ENCODE measurements at places on chromosomes 1 and 21. TPM values are rescaled to one million over a fixed set of nuclear protein-coding genes. Genes with fewer than 3 reads are reported as not detected.
A peak's percentile ranks its signal among the peaks of the same experiment; 100 is the strongest.

Gene CHIT1
- 0.17 TPM for total RNA-seq

Gene PYHIN1
- not detected for total RNA-seq

Gene KCNJ15
- 0.64 TPM for total RNA-seq

Gene TRIM46
- total RNA-seq: not detected

Gene CHIA
- total RNA-seq: not detected

- H3K4me3 ChIP-seq: no peak overlapping the region
- no peaks in the 10 kb centered on the region for H3K27me3 ChIP-seq
- H3K4me1 ChIP-seq: peaks cover 19% of the 10 kb centered on the region
- no peaks in the 10 kb centered on the region for H3K36me3 ChIP-seq
Measured at GRCh38 chr1:184152434-184152898, 100.9 kb downstream of the TSEN15 start.

DNA sequence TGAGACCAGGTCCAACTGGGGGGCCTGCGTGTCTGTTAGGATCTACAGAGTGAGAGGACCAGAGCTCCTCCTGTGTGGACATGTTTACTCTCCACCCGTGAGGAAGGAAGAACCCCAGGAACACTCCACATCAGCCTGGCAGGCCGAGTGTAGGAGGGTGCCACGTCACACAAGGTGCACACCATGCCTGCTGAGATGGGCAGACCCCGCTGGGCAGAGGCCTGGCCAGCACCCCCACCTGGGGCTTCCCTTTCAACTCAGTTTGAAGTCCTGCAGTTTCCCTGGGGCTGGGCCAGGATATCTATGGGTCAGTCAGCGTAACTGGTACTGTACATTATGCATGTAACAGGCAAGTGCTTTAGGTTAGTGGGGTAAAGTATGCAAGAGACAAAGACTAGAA, 30.1 kb upstream of the PCBP3 start:
- H3K4me1 ChIP-seq: peaks cover 3% of the 10 kb centered on the region
- no peaks in the 10 kb centered on the region for H3K36me3 ChIP-seq
- H3K4me3 ChIP-seq: no peak overlapping the region
- H3K27ac ChIP-seq: no peak overlapping the region

- H3K36me3 ChIP-seq: no peaks in the 10 kb centered on the region
- H3K4me1 ChIP-seq: no peaks in the 10 kb centered on the region
- no peak for DNase-seq
- H3K27me3 ChIP-seq: no peaks in the 10 kb centered on the region
- H3K4me3 ChIP-seq: no peak overlapping the region
- no peak overlapping the region for H3K27ac ChIP-seq
Measured at GRCh38 chr1:100313382-100313781, 38.9 kb upstream of the CDC14A start.

DNA sequence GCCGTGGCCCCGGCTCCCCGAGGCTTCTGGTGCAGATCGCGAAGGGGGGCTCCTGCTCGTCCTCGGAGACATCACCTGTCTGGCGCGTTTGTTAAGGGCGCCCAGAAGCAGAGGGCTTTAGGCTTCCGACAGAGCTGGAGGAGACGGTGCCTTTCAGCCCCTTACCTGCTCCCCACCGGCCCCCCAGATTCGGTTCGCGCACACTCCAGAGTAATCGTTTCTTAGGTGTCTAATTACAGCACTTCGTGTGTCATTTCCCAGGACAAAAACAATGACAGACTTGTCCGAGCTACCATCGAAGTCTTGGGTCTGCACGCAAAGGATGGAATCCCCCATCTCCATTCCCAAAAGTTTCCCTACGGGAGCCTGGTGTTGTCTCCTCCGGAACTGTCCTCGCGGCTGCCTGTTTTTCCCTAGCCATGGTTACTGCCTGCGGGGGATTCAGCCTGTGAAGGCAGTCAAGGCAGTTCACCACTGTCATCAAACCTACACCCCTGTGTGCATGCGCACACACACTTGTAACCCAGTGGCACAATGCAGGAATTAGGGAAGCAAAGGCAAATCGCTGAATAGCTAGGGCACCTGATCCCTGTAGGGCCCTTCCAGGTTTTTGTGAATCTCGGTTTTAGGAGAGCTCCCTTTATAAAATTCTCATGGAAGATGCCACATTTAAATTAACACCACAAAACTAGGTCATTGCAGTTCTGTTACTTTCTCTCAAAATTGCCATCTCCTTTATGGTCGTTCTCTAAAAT, 738 bp upstream of the CDC42BPA start:
- H3K4me3 ChIP-seq: peak overlapping the region; percentile 90
- H3K36me3 ChIP-seq: no peaks in the 10 kb centered on the region
- H3K27ac ChIP-seq: peak overlapping the region; percentile 98
- peak; percentile 45 for DNase-seq

DNA sequence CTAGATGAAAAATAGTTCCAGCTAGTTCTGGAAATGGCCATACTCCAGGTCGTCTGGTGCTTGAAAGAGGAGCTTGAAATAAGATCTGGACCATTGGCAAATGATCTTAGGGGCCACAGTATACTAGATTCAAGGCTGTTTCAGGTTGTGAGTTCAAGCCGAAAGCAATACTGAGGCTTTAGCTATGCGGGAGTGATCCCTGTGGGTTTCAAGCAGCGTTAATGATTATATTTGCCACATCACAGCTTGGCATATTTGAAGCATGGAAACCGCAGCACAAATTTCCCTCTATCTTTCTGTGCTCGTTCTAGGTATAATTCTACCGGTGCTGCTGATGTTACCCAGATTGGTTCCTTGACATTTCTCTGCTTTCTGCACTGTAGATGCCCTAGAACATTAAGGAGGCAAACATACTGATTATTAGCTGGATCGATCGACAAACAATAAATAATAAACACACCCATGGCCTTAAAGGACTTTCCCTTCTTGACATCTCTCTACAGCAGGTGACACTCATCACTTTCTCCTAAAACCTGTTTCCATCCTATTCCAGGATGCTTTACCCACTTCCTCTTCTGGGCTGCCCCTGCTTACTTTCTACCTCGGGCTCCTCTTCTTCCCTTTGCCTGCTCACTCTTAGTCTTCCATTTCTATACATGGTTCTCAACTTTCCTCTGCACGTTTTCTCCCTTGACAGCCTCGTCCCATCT, 40.6 kb upstream of the LYST start:
- H3K27ac ChIP-seq: no peak overlapping the region
- no peaks in the 10 kb centered on the region for H3K4me1 ChIP-seq
- H3K27me3 ChIP-seq: no peaks in the 10 kb centered on the region
- DNase-seq: no peak

GRCh38 chr1:197705941-197706340, 69.3 kb downstream of the DENND1B start:
- H3K27me3 ChIP-seq: no peaks in the 10 kb centered on the region
- no peak for DNase-seq
- no peaks in the 10 kb centered on the region for H3K36me3 ChIP-seq
- no peak overlapping the region for H3K4me3 ChIP-seq

DNA sequence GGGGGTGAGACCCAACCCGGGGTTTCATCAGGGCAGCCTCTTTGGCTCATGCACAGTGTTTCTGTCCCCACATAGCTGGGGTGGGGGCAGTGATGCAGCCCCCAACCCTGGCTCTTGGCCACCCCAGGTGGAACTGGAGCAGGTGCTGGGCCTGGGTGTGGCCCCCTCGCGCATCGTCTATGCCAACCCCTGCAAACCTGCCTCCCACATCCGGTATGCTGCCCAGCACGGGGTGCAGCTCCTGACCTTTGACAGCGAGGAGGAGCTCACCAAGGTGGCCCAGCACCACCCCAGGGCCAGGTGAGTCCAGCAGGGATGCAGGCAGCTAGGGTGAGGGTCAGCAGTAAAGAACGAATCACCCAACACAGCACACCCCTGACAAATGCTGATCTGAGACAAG, 72.3 kb upstream of the TINAGL1 start:
- H3K4me3 ChIP-seq: no peak overlapping the region
- no peaks in the 10 kb centered on the region for H3K36me3 ChIP-seq
- no peak overlapping the region for H3K27ac ChIP-seq
- H3K27me3 ChIP-seq: peaks cover 22% of the 10 kb centered on the region
- H3K4me1 ChIP-seq: no peaks in the 10 kb centered on the region

DNA sequence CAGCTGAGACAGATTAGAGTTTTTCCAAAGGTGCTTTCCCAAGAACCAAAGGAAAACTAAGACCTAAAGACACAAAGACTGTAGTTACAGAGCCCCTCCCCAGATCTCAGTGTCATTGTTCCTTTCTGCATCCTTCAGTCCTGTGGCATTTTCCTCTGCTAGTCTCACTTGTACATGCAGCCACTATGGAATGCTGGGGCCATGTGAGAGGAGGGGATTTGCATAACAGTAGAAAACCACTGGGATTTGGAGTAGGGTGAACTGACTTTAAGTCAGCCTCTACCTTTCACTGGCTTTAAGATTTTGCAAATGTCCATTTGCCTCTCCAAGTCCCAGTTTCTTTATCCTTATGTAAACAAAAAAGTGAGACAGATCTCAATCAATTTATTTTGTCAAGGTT, 119.4 kb upstream of the F3 start:
- no peaks in the 10 kb centered on the region for H3K27me3 ChIP-seq
- peaks cover 20% of the 10 kb centered on the region for H3K4me1 ChIP-seq
- no peaks in the 10 kb centered on the region for H3K36me3 ChIP-seq
- H3K27ac ChIP-seq: no peak overlapping the region
- DNase-seq: no peak

DNA sequence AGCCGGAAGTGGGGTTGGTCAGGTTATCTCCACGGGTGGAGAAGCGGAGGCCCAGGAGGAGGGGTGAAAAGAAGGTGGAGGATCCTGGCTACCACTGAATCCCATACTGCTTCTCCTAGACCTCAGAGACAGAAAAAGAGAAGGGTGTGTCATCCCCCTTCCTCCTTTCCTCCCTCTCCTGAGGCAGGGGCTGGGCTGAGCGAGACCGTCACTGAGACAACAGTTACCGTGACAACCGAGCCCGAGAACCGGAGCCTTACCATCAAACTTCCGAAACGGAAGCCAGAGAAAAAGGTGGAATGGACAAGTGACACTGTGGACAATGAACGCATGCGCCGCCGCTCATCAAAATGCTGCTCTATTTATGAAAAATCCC, 42.1 kb upstream of the NBPF3 start:
- H3K27me3 ChIP-seq: peaks cover 49% of the 10 kb centered on the region
- H3K36me3 ChIP-seq: no peaks in the 10 kb centered on the region
- no peak overlapping the region for H3K4me3 ChIP-seq
- no peaks in the 10 kb centered on the region for H3K4me1 ChIP-seq
- DNase-seq: no peak

GRCh38 chr1:225977937-225978748, 21.0 kb downstream of the SDE2 start:
- H3K4me3 ChIP-seq: no peak overlapping the region
- no peaks in the 10 kb centered on the region for H3K27me3 ChIP-seq
